ENCODE measurements at places on chromosomes 3 and 15. TPM values are rescaled to one million over a fixed set of nuclear protein-coding genes. Genes with fewer than 3 reads are reported as not detected.

ASB14 gene
- total RNA-seq: not detected

PLA2G4D gene
- not detected for total RNA-seq

ANKDD1A gene
- total RNA-seq: 6.9 TPM

PRR20G gene
- not detected for total RNA-seq

MASP1 gene
- not detected for total RNA-seq

WNT7A gene
- total RNA-seq: 0.55 TPM

DAG1 gene
- 17.1 TPM for total RNA-seq

SERINC4 gene
- total RNA-seq: not detected

GRK7 gene
- not detected for total RNA-seq

ITGA11 gene
- total RNA-seq: 0.60 TPM

ALDH1A2 gene
- not detected for total RNA-seq

CLDND1 gene
- 383 TPM for total RNA-seq

UMPS gene
- total RNA-seq: 34.6 TPM

CDHR4 gene
- total RNA-seq: not detected

ESYT3 gene
- total RNA-seq: 0.53 TPM

XIRP1 gene
- not detected for total RNA-seq

PLSCR5 gene
- not detected for total RNA-seq

ACTC1 gene
- not detected for total RNA-seq

GP5 gene
- 4.9 TPM for total RNA-seq

FBXO22 gene
- 25.4 TPM for total RNA-seq

POPDC2 gene
- 3.8 TPM for total RNA-seq

SLC30A4 gene
- total RNA-seq: 3.6 TPM

HYPK gene
- 15.3 TPM for total RNA-seq

CATSPER2 gene
- 3.0 TPM for total RNA-seq

CNTN3 gene
- total RNA-seq: not detected

P2RY1 gene
- total RNA-seq: 0.05 TPM

P2RY13 gene
- total RNA-seq: not detected

ZMYND10 gene
- total RNA-seq: 3.0 TPM

TGM4 gene
- total RNA-seq: not detected

TRIP4 gene
- total RNA-seq: 28.1 TPM

KBTBD12 gene
- total RNA-seq: not detected

TMEM108 gene
- not detected for total RNA-seq

CHRD gene
- total RNA-seq: not detected

MESP2 gene
- not detected for total RNA-seq

BSN gene
- 0.02 TPM for total RNA-seq

C3orf85 gene
- not detected for total RNA-seq

SLC22A14 gene
- total RNA-seq: not detected

GPR176 gene
- total RNA-seq: not detected

OR5H14 gene
- total RNA-seq: 0.03 TPM

GOLIM4 gene
- 0.55 TPM for total RNA-seq

SLITRK3 gene
- total RNA-seq: not detected

OIP5 gene
- total RNA-seq: 12.8 TPM

PLSCR2 gene
- not detected for total RNA-seq

BCL2A1 gene
- total RNA-seq: 28.3 TPM

IL12A gene
- 0.18 TPM for total RNA-seq

GOLGA8J gene
- total RNA-seq: not detected
